ENCODE measurements at places on chromosomes 2 and 18. TPM values are rescaled to one million over a fixed set of nuclear protein-coding genes. Genes with fewer than 3 reads are reported as not detected.

CARF gene
- 9.1 TPM for total RNA-seq

ADI1 gene
- total RNA-seq: 16.0 TPM

GPR75 gene
- total RNA-seq: 5.6 TPM

OSR1 gene
- 0.42 TPM for total RNA-seq
